HEK293T (cell line): ENCODE measurements at places on chromosomes 11 and 22.

DNA sequence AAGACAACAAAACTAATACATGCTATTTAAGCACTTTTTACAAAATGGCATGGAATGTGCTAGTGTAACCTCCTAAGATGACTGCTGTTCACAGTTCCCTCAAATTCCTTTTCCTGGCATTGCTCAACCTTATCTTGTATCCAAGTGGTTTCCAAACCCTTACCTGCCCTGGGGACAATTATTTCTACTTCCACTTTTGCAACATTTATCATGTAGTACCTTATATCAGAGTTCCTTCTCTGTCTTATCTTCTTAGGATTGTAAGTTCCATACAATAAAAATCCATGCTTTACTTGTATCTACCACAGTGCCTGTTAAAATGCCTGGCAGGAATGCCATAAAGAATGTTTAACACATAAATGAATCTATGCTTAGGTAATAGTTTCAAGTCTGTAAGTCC is 109.2 kb upstream of the MTMR2 start:
- DNase-seq, result no peak

GRCh38 chr11:116691771-116692177 is 81.0 kb downstream of the BUD13 start:
- DNase-seq, result peak; percentile 81

DNA sequence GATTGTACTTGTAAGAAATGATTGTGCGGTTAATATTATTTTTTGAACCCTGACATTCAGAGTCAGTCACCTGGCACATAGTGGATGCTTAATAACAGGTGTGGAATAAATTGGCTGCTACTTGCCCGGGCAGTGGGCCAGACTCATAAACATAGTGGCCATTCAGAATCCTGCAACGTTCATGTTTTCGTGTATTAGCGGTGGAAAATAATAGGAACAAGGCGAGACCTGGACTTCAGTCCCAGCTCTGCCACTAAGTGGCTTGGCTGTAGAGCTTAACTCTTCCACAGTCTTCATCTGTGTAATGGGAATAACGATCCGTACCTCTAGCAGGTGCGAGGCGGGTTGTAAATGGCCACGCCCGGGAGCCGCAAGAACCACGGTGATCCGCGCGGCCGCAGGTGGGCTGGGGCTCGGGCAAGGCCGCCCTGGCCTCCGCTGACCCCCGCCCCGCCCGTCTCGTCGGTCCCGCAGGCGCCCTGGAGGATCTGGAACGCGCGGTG is 761 bp upstream of the TMEM25 start:
- no peak for DNase-seq

DNA sequence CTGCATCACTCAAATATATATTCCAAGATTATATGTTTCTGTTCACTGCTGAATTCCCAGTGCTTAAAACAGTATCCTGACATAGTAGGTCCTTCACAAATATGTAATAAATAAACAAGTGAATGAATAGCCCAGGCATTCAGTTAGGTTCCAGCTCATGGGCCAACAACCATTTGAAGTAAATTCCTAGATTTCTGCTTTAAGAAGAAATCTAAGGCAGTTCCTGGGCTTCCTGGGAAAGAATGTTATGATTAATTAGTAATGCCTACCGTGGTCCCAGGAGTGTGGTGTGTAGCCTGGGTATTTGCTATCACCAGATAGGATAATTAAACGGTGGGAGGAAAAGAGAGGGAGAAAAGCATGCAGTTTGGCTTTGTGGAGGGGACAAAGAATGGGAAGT is 576.8 kb downstream of the SOX6 start:
- DNase-seq, result no peak

GRCh38 chr11:61489833-61490721 is 18.5 kb upstream of the LRRC10B start:
- DNase-seq, result no peak

DNA sequence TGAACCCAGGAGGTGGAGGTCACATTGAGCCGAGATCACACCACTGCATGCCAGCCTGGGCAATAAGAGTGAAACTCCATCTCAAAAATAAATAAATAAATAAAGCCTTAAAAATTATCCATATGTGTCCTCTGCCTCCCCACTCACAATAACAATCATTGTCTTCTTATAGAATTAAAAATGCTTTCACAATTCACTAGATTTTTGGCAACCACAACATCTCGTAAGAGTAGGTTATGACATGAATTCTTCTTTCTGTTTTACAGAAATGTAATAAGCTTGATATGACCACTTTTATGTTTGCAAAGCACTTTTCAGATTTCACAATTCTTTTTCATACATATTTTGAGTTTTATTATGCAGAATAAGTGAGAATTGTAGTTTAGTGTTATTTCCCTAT is 54.5 kb upstream of the HSPA8 start:
- DNase-seq, result no peak

- no peak for DNase-seq
Measured at GRCh38 chr11:10450462-10451425, 4.3 kb upstream of the AMPD3 start.
